Inflammatory macrophage treated with lipopolysaccharide for 1 hour (primary cell): ENCODE measurements at places on chromosomes 1 and 21.

DNA sequence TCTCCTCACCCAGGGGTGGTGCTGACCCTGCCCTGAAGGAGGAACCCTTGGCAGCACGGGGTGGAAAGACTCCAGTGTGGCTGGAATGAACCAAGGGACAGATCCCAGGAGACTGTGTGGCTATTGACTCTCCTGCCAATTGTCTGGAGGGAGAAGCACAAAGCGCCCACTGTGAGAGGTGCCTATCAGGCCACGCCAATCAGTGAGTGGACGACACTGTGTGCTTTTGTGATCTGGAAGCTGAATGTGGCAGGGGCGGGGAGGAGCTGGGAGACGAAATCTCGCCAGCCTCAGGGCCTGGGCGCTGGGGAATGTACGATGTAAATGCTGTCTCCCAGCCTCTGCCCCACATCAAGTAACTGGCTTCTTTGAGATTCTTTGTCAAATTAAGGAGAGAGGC lies 167.1 kb downstream of the ZBTB18 start:
- DNase-seq, result no peak

- DNase-seq, result no peak
Observed at GRCh38 chr1:30750731-30751291, 6.8 kb downstream of the LAPTM5 start.

DNA sequence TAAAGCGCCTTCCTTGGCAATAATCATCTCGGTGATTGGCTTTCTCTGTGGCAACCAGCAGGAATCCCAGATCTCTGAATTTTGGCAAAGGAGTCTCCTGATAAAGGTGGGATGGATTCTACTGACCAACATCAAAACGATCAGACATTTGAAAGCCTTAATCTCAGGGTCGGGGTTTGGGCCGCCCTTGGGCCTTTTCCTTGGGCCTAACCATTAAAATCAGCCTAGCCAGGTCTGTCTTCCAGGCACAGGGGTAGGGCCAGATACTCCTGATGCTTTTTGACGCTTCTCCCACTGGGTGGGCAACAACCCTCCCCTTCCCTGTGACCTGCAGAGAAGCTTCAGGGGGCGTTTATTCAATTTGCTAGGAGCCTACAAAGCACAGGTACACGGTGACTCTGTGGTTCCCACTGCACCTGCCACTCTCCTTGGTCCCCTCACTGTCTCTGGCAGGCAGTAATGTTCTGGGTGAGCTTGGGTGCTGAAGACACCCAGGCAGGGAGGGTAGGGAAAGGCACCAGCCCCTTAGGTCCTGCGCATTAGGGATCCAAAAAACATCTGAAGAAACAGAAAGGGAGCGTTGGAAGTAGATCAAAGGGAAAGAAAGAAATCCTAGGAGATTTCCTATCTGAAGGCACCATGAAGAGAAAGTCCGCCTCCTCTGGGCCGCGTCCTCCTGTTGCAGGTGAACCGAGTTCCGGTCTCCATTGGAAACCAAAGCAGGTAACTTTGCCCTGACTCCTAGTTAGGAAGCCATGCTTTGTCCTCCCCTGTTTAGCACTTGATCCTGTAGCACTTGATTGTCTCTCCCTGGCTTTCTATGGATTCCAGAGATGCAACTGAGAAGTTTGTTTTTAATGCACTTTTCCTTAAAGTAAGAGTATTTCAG lies 12.3 kb downstream of the RNU1-2 start:
- DNase-seq, result no peak

DNA sequence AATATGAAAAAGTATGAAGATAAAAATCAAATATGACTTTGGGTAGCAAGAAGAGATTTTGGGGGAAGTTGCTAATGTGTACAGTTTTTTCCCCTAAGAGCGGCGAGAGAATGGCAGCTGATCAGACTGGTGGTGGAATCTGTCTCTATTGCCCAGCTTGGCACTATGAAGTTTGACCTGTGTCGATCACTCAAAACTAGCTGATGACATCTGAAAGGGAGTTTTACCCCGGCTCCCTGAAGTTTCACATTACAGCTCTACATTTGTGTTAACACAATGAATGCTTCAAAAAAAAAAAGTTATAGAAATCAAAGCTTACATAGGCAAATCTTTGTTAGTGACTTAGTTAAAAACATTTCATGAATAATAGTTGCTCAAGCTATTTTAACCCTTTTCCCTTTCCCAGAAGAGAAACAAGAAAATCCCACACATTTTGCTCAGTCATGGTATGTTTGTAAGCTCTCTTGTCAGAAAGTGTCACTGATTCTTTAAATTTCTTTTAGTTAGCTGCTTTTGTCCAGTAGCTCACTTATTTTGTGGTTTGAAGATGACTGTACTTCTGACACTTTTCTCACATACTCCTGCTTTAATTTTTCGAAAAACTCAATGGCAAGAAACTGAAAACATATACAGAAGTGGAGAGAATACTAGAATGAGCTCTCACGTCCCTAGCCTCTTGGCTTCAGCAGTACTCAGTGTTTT lies 41.3 kb downstream of the DYRK1A start:
- DNase-seq, result peak; percentile 30

GRCh38 chr1:6591222-6591621 lies 11.4 kb downstream of the ZBTB48 start:
- DNase-seq, result no peak

GRCh38 chr1:183898001-183898396 lies 93.1 kb downstream of the RGL1 start:
- DNase-seq, result no peak

GRCh38 chr1:198880818-198881597 lies 242.2 kb downstream of the PTPRC start:
- DNase-seq, result peak; percentile 89

- no peak for DNase-seq
Observed at GRCh38 chr1:117585086-117585485, 20.8 kb upstream of the TENT5C start.

DNA sequence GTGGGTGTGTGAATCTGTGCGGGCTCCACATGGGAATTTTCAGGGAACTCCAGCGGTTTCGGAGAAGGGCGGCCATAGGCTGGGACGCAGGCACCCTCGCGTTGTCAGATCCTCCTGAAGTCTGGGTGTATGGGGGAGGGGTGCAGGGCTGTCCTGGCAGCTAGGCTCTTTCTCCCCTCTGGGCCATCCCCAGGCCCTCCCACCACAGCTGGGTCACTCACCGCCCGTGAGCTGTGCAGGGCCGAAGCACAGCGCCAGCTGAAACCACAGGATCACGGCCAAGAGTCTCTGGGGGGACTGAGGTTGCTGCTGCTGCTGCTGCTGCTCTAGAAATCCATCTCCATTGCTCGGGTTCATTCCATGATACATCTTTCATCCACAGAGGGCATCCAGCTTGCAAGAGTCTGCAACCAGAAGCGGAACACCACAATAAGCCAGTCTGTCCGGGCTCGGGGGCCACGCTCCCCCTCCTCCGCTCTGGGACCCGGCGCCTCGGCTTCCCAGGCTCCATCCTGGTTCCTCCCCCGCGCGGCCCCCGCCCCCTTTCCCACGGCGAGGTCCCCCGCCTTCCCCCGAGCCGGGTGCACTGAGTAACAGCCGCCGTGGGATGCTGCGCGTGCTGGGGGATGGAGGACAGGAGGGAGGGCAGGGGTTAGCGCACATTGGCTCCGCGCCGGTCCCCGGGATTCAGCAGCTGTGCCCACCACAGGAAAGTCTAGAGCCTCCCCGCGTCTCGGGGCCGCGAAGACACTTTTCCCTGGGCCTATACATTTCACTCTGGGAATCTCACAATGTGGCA lies 720 bp downstream of the SUSD4 start:
- DNase-seq, result peak; percentile 10

- no peak for DNase-seq
Observed at GRCh38 chr1:229642376-229642775, 16.3 kb downstream of the URB2 start.

GRCh38 chr1:223716302-223716862 lies 4.0 kb downstream of the CAPN2 start:
- DNase-seq, result peak; percentile 76

DNA sequence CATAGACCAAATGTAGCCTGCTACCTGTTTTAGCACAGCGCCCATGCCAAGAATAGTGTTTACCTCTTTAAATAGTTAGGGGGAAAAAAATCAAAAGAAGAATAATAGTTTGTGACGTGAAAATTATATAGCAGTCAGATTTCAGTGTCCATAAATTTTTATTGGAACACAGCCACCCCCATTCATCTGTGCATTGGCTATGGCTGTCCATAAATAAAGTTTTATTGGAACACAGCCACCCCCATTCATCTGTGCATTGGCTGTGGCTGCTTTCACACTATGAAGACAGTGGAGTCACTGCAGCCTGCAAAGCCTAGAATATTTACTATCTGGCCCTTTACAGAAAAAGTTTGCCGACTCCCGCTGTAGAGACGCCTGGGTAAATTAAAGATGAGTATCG lies 20.9 kb downstream of the EPHX1 start:
- no peak for DNase-seq

DNA sequence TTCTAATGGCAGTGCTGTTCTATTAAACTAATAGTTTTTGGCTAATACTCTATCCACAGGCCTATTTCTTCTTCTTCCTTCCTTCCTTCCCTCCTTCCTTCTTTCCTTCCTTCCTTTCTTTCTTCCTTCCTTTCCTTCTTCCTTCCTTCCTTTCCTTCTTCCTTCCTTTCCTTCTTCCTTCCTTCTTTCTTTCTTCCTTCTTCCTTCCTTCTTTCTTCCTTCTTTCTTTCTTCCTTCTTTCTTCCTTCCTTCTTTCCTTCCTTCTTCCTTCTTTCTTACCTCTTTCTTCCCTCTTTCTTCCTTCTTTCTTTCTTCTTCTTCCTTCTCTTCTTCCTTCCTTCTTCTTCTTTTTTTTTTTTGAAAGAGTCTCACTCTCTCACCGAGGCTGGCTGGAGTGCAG lies 31.7 kb downstream of the CCDC190 start:
- DNase-seq, result no peak

DNA sequence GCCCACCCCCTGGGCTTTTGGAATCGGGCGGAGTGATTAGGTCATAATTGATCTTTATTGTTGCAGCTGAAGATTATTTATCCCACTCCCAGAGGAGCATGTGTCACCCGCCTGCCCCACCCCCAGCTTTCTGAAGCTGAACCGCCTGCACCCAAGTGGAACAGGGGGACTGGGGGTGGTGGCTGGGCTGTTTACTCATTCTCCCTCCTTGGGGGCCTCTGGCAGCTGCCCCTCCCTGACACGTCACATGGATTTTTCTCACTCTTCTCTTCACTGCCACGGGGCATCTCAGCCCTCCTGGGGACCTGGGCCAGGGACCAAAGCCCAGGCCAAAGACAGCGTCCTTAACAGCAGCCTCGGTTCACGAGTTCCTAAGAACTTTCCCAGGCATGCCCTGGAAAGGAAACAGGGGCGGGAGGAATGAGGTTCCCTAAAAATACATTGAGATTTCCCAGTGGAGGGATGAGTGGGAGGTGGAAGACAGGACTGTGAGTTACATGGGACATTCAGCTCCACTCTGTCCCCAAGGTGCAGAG lies 31.6 kb upstream of the SOX13 start:
- DNase-seq, result no peak

- no peak for DNase-seq
Observed at GRCh38 chr1:69858534-69858933, 290.8 kb downstream of the LRRC7 start.

GRCh38 chr21:30988706-30989105 lies 49.6 kb downstream of the KRTAP19-8 start:
- no peak for DNase-seq

DNA sequence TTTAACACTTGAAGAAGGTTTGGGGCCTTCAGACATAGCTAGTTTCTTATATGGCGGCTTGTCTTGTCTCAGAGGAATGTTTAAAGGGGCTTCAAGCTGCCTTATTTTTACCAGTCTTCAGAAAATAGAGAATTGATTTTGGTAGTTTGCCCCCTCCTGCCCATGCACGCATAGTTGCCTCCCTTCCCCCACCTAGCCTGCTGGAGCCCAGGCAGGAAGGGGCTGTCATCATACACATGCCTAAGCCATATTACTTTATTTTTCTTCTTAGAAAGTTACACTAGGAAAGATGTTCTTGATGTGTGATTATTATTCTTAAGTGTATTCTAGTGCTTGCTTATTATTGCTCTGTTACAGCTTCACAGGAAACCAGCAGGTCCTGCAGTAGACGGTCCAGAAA lies 18.3 kb downstream of the PBX1 start:
- no peak for DNase-seq

GRCh38 chr1:53298045-53298637 lies 29.7 kb downstream of the LRP8 start:
- no peak for DNase-seq

GRCh38 chr1:15139654-15140350 lies 13.7 kb upstream of the TMEM51 start:
- DNase-seq, result no peak
